ENCODE measurements at places on chromosomes 3 and 15. TPM values are rescaled to one million over a fixed set of nuclear protein-coding genes. Genes with fewer than 3 reads are reported as not detected.
A peak's percentile ranks its signal among the peaks of the same experiment; 100 is the strongest.

MOBP gene
- polyA plus RNA-seq = 0.17 TPM

MME gene
- polyA plus RNA-seq = 376 TPM

GOLGA6L26 gene
- not detected for polyA plus RNA-seq

NCBP2 gene
- 95.3 TPM for polyA plus RNA-seq

DNA sequence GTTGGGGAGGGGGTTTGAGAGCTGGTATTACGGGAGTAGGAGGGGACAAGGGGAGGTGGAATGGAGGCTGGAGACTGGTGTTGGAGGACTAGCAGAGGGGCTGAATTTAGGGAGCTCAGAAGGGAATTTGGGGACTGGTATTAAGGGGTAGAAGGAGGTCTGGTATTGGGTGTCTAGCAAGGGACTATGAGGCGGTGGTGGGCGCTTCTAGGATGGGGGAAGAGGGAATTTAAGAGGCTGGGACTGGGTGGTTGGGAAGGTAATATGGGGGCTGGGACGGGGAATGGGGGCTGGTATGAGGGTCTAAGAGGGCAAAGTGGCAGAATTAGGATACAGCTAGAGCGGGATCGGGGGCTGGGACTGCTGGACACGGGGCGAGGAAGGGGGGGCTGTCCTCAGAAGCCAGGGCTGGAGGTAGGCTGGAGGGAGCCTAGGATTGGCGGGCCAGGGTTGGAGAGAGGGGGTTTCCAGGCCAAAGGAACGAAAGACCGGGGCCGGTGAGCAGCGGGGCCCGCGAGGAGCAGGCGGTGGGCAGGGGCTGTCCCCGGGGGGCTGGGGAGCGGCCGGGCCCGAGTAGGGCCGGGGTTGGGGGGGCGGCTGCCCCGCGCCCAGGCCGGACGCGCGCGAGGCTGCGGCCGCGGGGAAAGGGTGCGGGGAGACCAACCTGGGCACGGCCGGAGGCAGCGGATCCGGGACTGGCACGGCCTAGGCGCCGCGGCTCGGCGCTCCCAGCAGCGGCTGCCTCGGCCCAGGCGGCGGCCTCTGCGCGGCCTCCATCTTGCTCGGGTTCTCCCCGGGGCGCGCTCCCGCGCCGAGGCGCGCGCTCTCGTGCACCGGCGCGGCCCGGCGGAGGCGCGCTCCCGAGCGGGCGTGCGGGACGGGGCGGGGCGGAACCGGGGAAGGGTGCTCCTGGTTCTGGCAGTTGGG lies at the start of gene LHFPL4:
LHFPL4 (minus strand) TSS at position 802 of the 927 bp plus-strand sequence. CDS start 1,143 bp downstream, outside the sequence.
- DNase-seq = no peak

DNA sequence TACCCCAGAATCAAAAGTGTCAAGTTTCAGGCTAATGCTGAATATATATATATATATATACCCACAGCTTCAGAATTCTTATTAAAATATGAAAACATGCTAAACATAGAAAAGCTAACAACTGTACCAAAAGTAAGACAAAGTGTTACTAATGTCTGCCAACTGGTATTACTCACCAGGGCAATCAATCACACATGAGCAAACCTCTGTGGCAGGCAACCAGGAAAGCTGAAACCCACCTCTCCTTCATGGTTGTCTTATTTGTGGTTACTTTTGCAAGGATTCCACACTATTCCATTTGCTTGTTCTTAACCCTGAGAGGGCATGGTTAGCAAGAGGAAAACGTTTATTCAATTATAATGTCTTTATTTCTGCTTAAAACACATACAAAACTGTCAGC lies 512.3 kb upstream of the MDFIC2 start:
- no peak for DNase-seq

GRCh38 chr3:127443581-127444375 lies 146.8 kb downstream of the TPRA1 start:
- DNase-seq = no peak

DNA sequence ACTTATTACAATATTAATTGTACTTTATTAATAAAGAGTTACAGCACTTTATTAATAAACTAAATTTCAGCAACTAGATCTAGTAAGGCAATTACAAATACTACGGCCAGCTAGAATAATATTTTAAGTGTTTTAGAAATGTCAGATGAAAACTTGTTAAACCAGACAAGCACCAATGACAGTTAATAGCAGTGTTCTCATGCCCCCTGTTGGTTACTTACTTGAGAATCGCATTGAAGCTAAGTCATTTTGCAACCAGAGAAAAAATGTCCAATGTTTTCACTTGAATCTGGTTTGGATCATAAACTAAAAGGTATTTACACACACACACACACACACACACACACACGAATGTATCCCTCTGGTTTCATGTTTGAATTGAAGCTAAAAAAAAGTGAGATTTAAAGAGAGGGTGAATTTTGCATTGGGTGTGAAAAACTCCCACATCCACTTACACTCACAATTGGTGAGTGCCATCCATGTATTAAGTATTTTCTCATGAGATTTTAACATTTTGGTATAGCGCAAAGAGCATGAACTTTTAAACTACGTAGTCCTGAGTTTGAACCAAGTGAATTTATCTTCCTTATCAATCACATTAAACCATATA lies 347.7 kb downstream of the ZBBX start:
- DNase-seq = peak; percentile 18

DNA sequence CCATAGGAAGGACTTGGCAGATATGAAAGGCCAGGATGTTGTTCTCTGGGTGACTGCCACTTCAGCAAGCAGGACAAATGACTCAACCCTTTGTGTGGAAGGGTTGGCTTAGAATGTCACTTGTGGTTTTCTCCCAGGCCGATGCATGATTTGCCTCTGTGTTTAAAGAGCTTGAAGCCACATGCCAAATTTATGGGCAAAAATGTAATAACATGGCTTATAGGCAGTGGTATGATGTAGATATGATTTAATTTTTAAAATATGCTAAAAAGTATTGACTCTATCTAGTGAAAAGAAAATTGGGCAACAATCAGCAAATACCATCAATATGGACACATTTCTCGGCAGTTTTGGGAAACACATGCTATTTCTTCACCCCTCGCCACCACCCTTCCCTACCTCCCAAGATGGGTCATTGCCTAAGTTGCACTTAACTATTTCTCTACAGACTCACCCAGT lies 114.6 kb downstream of the CYP19A1 start:
- DNase-seq = no peak

GRCh38 chr3:192128922-192129321 lies 598.4 kb downstream of the FGF12 start:
- peak; percentile 6 for DNase-seq

GRCh38 chr3:127867986-127868385 lies 45.7 kb upstream of the MGLL start:
- no peak for DNase-seq

DNA sequence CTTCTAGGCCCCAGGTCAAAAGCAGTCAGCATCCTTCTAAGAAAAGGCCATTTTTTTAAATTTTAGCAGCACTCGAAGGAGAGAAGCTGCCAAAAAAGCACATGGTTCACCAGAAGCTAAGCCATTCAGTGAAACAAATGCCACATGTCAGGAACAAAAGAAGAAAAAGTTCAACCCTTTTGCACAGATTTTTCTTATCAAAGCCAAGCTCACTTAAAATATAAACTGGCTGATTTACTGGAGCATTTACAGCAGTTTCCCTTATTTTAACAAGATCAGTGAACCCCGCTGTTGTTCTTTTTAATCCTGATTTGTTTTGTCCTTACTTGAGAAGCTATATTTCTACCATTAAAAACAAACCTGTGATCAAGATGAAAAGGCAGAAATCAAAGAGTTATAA lies 46.5 kb upstream of the SYNPR start:
- DNase-seq = peak; percentile 26

DNA sequence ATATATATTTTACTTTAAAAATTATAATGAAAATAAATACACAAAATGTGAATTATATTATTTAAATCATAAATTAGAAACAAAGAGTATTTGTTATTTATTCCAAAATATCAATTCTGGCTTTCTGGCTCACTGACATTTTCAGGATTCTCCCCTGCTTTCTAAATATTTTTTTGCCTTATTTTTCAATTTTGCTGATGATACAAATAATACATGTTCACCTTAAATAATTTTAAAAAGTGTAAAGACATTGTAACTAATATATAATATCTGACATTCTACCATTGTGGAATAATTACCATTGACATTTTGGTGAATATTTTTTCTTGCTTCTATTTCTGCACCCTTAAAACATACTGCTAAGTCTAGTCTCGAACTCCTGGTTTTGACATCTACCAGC lies 325.9 kb upstream of the CBLB start:
- no peak for DNase-seq

GRCh38 chr3:49199900-49200281 lies 28.5 kb downstream of the KLHDC8B start:
- no peak for DNase-seq

DNA sequence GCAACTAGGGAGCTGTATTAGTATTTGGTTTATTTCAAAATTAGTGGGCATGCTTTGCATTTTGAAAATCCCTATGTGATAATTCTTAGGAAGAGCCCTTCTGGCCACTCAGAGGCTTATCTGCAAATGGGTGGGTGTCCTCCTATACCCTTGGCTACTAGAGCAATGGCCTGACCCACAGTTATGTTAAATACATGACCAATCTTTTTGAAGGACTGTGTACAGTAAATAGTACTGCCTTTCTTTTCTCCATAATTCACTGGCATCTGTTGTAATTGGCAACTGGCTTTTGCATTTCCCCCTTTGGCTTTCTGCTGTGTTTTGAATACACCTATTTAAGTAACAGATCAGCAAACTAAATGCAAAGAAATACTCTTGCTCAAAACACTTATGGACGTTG lies 175.4 kb downstream of the ANXA2 start:
- DNase-seq = no peak

GRCh38 chr3:145906301-145906700 lies 254.7 kb downstream of the PLOD2 start:
- DNase-seq = no peak

- DNase-seq = peak; percentile 22
Observed at GRCh38 chr3:180804916-180805315, 107.6 kb upstream of the FXR1 start.

DNA sequence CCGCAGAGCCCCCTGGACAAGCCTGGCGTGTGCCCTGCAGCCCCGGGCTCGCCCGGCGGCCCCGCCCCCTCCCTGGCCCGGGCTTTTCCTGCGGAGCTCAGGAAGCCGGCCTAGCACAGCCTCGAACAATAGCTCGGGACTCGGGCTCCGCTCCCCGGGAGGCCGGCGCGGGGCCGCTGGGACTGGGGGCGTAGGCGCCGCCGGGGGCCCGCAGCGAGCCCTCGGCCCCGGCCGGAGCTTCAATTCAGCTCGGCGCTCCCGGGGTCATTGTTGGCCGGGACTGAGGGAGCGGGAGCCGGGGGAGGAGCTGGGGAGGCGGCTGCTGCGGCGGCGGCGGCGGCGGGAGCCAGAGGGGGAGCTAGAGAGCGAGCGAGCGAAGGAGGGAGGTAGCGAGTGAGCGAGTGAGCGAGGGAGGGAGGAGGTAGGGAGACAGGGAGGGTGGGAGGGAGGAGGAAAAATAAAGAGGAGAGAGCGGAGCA lies 41.0 kb upstream of the ROPN1 start:
- peak; percentile 85 for DNase-seq

DNA sequence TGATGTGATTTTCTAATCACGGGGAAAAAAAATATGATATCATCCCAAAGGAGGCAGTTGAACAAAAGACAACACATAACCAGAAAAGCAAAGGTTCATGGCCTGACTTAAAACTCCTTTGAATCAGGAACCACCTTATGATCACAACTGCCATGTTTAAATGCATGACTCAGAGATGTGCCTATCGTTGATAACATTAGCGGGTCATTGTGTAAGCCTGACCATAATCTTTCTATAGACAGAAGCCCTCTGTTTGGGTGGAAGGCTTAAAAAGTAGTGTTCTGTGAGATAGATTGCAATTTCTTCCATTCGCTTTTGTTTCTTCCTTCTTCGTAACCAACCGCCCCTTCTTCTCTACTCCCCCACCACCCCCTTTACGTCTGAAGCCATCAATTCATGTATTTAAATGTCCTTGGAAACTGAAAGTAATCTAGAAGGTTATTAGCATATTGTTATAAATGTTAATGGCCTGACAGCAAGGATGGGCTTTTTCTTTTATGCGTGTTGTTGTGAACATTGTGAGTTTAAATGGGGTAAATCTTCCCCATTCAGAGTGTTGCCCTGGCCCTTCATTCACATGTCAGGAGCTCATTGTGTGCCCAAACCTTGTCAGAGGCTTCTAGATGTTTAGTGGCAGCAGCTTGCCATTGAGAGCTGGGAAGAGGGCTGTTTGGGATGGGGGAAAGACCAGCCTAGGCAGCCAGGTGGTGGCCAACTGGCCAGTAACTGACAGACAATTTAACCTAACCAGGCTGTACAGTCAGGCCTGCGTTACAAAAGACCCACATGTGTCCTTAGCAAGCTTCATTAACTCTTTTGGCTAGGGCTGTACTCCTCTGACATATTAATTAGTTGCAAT lies 64.5 kb downstream of the EPHA3 start:
- DNase-seq = no peak

GRCh38 chr3:173750591-173750990 lies 353.0 kb downstream of the NLGN1 start:
- no peak for DNase-seq
